SJSA1 (cell line): ENCODE measurements at places on chromosomes 2 and 18.

DNA sequence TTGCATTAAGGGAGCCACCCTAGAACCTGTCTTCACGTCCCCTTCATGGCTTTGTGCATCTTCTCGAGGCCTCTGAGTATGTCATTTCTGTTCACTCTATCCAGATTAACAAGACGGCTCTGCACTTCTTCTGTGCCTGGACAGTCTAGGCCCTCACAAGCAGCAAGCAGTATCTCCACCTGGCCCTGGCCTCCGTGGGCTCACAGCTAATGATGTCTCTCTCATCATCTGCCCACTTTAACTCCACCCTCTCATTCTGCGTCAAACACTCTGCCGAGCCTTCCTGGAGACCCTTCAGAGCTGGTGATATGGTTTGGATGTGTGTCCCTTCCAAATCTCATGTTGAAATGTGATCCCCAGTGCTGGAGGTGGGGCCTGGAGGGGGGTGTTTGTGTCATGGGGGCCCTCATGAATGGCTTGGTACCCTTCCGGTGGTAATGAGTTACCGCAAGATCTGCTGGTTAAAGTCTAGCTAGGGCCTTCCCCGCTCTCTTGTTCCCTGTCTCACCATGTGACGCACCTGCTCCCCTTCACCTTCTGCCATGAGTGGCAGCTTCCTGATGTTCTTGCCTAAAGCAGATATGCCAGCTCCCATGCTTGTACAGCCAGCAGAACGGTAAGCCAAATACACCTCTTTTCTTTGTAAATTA lies 132.5 kb upstream of the ID2 start:
- DNase-seq: no peak

- no peak for DNase-seq
These were observed 9.8 kb downstream of the ARHGAP25 start for GRCh38 chr2:68744366-68744912.

DNA sequence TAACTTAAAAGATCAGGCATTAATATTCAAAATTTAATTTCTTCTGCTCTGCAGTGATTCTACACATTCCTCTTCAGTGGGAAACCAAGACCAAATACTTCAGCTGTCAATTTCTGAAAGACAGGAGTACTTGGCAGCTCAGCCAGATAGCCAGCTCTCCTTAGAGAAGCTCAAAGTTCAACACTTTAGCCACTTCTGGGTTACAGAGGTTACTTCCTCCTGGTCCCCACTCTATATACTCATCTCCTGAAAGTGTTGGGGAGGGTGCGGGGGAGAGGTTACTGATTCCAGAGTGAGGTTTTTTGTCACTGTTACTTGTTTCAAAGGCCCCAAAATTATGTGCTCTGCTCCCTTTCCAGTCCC lies 4.1 kb downstream of the CYTIP start:
- DNase-seq: no peak

GRCh38 chr2:141931797-141932196 lies 199.0 kb downstream of the LRP1B start:
- DNase-seq: no peak

DNA sequence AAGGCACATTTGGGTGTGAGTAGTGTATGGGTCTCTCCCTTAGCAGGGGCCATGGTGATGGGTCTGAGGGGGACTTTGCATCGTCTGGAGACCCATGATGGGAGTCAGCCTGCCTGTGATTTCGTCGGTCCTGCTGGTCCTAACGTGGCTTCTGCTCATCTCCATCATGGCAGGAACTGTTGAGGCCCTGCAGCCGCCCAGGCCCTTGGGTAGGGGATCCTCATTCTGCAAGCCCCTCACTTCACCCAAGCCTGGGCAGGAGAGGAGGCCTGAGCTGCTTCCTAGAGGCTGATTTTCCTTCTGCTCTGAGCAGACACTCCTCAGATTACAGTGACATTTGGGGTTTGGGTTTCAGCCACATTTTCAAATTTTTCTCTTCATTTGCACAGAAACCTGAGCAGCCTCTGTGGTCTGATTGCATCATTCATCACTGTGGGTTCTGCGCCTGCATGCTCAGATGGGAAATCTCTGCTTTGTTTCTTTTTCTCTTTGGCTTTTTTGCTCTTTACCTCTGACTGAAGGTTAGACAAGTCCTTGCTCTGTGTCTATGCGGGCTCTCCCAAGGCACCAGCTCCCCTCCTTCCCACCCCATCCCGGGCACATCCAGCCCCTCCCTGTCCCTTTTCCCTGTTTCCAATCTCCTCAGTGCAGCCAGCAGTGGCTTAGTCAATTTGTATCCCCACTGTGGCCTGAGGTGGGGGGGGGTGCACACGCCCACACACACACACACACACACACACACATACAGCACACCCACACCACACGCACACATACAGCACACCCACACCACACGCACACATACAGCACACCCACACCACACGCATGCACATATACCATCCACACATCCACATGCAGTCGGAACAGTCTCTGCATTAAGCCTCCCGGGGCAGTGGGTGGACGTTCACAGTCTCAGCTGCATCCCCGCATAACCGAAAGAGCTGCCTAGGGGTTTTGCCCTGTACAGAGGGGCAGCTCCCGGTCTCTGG lies 305.4 kb upstream of the HS6ST1 start:
- DNase-seq: peak; percentile 21

DNA sequence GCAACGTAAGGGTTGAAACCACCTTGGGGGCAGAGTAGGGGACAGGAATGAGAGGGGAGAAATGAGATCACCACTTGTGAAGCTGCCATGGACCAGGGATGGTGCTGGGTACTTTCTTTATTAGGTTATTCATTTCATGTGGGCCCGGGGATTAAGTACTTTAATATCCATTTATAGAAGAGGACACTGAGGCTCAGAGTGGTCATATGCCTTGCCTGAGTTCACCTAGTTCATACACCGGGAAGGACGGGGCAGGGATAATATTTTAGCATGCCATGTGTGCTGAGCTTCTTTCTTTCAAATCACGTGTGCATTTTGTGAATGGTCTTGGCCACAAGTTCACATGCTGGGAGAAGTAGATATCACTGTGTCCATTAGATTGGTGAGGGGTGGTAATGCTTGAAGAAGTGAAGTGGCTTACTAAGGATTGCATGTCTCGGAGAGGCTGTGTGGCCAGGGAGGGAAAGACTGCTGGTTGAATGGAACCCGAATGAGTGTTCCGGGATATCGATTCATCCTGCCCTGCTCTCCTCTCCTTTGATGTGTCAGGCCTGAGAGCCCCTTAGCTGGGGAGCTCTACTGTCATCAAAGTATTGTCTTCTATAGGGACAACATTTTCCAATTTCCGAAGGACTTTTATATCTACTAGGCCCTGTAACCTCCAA lies 187.1 kb downstream of the MYCN start:
- no peak for DNase-seq
